ENCODE measurements at places on chromosomes 4 and X.

GRCh38 chrX:52355108-52355507, 13.7 kb upstream of the XAGE2 start:
- no peak for DNase-seq

GRCh38 chrX:30215357-30215843, at the start of gene MAGEB2:
Gene MAGEB2 (plus strand): TSS chrX:30215563. CDS start chrX:30218581, 3,018 bp downstream.
- DNase-seq = no peak

DNA sequence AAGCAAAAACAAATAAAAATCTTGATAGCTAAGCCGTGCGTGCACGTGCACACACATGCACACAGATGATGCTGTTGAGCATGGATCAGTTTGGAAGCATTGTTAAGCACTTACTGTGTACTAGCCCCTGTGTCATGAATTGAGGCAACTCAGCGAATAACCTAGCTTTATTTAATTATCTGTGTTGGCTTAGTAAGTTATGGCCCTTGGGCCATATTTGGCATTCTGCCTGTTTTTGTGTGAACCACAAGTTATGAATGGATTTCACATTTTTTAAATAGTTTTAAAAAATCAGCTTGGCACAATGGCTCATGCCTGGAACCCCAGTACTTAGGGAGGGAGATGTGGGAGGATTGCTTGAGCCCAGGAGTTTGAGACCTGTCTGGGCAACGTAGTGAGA, 113.6 kb upstream of the CBLL2 start:
- no peak for DNase-seq

DNA sequence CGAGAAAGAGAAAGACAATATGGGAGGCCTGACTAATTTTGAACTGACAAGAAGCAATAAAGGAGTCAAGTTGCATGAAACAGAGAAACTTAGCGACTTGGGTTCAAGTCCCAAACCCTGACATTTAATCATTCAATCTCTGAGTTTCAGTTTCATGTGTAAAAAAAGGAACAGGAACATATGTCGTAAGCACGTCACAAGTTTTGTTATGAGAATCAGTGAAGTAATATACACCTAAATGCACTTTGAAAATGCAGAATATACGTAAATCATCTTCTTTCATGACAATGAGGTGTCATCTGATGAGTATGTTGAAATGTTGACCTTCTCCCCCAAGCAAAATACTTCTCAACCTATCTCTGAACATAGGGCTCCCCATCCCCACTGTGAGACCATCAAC, 10.4 kb downstream of the ACOT9 start:
- DNase-seq = no peak

- no peak for DNase-seq
These were observed 268.8 kb downstream of the BCOR start for GRCh38 chrX:39828971-39829370.

DNA sequence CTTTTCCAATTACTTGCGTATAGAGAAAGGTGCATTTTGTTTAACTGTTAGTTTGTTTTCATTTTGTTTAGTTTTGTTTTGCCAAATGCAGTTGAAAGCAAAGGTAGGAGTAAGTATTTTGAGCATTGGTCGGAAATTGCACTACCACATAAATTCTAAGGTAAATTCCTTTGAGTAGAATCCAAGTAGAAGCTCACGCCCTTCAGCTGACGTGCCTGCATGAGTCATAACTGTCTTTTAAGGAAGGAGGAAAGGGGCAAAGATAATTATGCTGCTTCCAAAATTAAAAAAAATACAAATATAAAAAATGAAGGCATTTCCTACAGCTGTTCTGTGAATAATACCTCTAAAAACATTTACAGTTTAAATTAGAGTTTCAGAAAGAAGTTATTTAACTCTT, 110.2 kb upstream of the MYOZ2 start:
- no peak for DNase-seq

DNA sequence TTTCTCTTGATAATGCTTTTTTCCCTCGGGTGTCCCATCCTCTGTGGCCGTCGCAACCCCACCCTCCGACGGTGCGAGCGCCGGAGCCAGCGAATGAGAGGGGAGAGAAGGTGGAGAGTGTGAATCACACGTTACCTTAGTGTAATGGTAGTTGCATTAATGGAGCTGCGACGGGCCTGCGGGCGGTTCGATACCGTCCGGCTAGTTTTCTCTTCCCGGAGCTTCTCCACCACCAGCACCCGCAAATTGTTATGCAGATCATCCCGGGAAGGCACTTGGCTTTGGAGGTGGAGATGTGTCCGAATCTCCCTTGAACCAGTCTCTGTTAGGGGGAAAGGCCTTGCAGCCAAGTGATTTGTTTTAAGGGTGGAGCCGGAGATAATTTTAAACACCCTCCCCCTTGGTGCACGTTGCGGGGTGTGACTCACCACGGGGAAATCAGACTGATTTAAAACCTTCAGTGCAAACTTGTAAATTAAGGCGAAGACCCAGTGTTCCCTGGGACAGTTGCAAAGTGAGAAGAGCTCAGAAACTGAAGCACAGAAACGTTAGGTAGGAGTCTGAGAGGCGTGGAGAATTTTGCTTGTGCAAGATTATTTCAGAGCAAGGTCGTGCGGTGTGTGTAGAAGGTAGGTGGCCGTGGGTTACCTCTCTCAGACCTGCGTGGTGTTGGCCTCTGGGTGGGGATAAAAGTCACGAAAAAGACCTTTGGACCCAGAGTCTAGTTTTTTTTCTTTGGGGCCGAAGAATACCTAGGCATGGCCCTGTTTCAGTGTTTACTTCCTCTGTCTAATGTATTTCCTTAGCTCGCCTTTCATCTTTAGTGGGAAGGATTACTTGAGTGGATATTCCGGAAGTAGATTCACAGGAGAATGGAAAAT, 1.3 kb downstream of the AFF1 start:
- DNase-seq = peak; percentile 55

DNA sequence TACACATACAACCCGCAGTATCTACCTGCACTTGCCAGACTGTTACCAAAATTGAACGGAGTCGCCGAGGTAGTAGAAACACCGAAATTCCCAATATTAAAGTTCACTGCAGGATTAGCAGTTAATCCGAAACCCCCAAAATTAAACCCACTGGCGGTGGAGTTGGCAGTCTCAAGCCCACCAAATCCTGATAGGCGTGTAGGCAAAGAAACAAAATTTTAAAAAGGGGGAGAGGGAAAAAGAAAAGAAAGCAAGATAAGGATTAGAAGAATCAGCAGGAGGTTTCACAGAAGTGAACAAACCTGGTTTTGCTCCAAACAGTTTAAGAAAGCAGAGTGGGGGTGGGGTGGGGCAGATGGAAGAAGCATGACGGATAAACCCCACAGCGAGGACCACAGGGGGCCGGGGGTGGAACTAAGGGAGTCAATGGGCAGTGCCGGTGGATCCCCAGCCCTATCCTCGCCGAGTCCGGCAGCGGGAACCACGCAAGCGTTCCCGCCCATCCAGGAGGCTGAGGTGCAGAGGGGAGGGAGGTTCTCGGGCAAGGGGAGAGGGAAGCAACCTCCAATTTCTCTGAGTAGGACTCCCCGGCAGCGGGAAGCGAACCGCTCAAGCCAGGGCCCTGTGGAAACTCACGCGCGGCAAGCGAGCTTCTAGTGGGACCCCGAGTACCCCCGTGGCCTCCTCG, 599 bp downstream of the NUP54 start:
- peak; percentile 31 for DNase-seq

DNA sequence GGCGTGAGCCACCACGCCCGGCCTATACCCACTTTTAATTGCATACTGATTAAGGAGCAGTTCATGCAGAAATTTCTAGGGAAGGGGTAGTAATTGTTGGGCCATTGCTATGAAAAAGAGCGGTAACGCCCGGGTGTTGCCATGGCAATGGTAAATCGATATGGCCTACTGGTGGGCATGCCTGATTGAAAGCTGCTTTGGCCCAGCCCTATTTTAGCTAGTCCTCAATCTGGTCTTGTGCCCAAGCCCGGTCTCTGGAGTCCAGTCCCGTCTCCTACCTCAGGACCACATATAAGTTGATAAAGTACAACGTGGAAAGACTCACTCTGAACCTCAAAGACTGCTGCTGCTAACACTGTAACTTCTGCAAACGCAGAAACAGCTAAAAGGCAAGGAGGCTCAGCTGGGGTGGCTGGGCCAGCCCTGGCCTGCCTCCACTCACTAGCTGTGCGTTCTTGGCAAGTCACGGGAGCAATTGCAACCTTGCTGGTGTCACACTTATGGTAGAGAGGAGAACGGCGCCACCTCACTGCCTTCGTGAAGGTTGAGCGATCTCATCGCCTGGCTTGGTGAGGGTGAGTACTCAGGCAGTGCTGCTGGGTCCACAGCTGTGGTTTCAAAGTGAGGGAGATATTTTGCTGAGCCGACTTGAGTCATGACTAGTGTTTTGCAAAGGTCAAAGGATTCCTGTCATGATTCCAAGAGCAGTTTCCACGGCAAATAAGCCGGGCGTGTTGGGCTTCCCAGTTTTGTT, 57.0 kb upstream of the GRPEL1 start:
- DNase-seq = no peak

DNA sequence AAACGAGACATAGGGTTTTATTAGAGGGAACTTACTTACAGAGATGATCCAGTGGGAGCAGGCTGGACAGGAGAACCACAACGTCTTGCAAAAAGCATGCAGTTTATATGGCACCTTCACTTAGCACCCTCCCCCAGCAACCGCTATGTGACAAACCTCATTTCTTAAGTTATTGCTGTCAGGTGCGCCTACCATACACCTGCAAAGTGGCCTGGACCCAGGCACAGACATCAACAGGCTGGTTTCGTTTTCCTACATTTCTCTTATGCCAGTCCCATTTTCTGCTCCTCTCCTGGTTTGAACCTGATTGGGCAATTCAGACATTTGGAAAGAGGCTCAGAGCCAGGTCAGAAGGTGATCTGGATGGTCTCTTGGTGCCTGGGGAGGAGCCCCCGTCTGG, 18.3 kb downstream of the RTL5 start:
- DNase-seq = no peak

GRCh38 chrX:95950679-95951078, 734.0 kb upstream of the DIAPH2 start:
- no peak for DNase-seq

DNA sequence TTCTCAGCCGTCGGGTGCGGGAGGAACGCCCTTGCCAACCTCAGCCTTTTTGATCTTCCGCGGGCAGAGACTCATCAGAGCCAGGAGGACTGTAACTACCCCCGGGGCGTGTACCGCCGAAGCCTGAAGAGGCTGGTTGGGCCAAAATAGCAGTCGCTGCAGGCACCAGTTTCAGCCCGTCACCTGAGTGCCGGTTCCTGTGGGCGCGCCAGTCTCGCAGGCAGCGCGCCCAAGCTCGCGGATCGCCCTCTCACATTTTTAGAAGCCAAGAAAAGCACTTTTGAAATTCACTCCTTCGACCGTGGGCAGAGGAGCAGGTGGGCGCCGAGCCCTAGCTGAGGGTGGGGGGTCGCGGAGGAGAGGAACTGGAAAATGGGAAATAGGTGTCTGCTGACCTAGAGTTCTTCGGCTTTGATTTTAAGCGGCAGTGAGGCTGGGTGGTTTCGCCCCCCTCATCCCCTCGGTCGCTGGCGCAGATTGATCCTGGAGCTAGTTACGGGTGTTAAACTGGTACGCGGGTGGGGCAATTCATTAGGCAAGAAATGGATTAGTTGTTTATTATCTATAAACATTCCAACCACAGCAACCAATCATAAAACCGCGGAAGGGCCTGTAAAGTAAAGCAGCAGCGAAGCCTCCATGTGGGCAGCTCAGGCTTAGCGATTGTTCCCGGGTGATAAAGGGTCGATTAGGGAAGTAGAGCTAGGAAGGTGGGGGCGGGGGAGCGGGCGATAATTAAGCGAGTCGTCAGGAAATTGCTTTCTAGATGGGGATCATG, 69.2 kb downstream of the FBXO8 start:
- no peak for DNase-seq

DNA sequence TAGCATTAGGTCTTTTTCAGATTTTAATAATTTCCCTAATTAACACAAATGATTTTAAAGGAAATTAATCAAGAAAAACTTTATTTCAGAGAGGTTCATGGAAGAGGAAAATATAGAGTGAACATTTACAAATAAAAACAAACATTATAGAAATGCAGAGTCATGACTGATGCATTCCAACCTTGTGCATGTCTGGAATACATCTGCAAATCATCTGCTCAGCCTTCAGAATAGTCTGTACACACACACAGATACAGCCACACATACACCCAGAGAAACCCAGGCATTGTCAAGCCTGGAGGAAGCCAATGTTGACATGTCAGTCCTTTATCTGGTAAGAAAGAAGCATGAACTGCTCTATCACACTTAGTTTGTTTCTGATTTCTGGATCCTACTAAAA, 61.3 kb upstream of the NFKB1 start:
- no peak for DNase-seq

GRCh38 chrX:20418379-20419150, 151.9 kb upstream of the RPS6KA3 start:
- no peak for DNase-seq

- no peak for DNase-seq
These were observed 45.6 kb upstream of the ANK2 start for GRCh38 chr4:113003841-113004240.

- DNase-seq = no peak
These were observed 292.6 kb upstream of the KLF3 start for GRCh38 chr4:38371391-38371851.

DNA sequence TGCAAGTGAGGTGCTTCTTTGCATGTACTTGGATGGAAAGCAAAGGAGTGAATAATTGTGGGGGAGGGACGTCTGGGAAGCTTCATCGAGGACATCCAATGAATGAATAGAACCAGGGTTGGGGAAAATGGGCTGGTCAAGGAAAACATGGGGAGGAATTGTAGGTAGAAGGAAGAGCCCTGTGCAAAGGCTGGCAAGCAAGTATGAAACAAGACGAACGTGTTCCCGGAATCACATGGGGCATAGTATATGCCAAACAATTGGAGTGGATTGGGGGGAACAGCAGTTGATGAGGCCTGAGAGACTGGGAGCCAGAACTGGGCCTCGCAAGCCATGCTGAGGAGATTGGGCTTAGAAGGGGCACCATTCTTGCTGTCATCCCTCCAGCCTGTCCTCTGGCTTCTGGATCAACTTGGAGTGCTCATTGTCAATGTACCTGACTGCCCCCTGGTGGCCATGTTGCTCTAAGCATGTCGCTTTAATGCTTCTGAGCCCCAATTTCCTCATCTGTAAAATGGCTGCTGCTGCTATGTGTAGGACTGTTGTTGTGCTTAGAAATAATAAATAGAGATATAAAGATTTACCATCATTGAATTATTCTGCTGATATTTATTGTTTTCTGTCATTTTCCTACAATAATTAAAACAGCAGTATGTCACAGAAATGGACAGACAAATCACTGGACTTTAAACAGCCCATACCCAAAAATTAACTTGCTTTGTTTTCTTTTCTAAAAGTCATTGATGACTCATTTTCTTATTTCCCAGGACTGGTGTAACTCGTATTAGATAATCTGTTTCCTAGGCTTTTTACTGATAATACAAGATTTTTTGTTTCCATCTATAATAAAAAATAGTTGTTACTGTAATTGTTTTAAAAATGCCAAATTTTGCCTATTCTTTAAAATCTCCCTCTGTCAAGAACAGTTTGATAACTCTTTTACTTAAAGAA, 66.4 kb downstream of the JADE3 start:
- DNase-seq = peak; percentile 63

DNA sequence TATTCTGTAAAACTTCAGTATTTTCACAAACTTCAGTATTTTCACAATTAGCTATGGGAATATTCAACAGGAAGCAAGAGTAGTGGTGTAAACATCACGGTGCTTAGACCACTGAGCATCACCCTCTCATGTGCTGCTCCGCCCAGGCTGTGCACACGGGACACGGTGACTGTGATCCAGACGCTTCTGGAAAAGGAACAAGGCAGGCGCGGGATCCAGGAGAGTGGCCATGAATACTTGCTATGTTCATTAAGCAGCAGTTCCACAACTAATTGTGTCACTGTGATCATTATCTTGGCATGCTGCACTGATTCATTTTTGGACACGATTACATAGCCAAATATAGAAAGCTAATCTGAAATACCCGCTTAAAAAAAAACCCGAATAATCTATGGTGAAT, 19.6 kb upstream of the FAT1 start:
- no peak for DNase-seq

GRCh38 chrX:44873415-44874276, 658 bp downstream of the KDM6A start:
- DNase-seq = peak; percentile 11

All from stimulated activated CD8-positive, alpha-beta memory T cell treated with anti-CD3 and anti-CD28 coated beads, Interleukin-2, amount 100 ng/mL, for 48 hours (primary cell).